Fibroblast of skin of right quadriceps (primary cell): ENCODE measurements at places on chromosomes 12 and 14.

GRCh38 chr14:36700651-36701050 lies 39.0 kb downstream of the PAX9 start:
- DNase-seq: no peak

- DNase-seq: peak; percentile 51
Observed at GRCh38 chr12:102172436-102172835, 25.2 kb downstream of the PMCH start.

DNA sequence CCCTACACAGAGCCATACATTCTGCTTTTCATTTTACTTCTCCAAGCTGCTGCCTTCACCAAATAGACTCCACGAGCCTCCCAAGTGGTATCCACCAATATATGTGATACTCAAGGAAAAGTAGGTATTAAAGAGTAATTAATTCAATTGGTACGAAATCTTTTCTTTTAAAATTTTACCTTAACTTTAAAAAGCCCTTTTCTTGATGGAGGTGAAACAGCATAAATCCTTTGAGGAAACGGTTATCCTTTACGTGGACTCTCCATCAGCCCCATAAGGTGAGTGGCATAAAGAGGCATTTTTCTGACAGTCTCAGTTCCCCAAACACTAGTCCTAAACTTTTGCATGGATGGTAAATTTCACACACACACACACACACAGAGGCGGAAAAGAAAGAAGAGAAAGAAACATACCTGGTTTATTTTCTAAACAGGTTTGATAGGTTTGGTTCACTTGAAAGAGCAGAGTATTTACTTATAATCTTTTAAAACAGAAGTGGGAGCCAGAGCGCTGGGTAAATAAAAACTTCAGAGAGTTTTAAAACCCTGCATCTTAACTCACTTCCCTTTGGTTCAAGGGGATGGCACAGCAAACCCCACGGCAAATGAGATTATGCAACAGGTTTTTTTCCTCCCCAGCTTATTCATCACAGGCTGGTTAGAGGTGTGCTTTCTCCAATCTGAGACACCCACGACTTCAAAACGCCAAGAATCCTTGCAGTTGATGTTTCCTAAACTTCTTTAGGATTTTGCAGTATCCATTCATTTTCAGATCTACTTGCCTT lies 1.9 kb downstream of the DUSP16 start:
- peak; percentile 64 for DNase-seq

DNA sequence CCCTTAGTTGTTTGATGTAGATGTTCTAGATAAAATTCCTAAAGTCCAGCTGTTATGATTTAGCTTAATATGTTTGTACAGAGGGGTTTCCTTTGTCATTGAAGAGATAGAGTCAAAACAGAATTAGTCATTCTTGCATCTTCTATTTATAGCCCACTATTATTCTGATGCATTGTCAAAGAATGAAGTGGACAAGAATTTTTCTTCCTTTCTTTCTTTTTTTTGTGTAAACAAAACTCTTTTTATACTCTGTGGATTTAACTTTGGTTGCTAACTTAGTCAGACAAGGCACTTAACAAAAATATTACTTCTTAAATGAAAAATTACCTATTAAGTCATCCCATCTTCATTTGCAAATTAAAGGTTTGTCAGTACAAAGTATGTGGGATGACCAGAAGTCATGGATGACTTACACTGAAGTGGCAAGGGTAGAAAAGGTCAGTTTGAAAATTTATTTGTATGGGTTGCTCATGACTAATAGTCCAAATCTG lies 215.6 kb upstream of the DDHD1 start:
- peak; percentile 85 for DNase-seq

DNA sequence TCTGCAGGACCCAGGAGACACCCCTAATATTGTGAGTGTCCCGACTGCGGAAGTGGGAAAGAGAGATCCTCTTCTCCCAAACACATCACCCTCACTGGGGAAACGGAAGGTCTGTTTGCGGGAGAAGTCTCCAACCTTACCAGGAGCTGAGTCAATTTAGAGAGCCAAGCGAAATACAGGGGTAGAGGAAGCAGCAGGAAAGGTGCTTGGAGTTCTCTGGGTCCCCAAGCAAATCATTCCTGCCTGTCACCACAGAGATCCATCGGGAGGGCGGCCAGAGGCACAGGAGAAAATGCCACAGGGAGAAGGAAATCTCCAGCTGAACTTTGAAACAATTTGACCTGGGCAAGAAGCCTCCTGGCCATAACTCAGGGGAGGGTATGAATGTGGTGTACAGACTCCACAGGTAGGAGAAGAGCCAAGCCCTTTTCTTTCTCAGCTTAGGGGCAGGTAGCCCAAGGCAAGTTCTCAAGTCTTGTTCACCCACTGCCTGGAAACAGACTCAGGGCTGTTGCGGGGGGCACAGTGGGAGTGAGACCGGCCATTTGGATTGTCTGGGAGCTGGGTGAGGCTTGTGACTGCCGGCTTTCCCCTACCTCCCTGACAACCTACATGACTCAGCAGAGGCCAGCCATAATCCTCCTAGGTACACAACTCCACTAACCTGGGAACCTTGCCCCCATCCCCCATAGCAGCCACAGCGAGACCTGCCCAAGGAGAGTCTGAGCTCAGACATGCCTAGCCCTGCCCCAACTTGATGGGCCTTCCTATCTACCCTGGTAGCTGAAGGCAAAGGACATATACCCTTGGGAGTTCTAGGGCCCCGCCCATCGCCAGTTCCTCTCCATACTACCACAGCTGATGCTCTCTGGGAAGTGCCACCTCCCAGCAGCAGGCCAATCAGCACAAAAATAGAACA lies 211.9 kb upstream of the ARHGAP5 start:
- DNase-seq: no peak

GRCh38 chr14:52885230-52885629 lies 65.6 kb downstream of the FERMT2 start:
- peak; percentile 53 for DNase-seq

GRCh38 chr14:24978862-24979724 lies 70.9 kb downstream of the STXBP6 start:
- no peak for DNase-seq

- DNase-seq: no peak
Observed at GRCh38 chr14:104140213-104140462, 1.8 kb downstream of the KIF26A start.

DNA sequence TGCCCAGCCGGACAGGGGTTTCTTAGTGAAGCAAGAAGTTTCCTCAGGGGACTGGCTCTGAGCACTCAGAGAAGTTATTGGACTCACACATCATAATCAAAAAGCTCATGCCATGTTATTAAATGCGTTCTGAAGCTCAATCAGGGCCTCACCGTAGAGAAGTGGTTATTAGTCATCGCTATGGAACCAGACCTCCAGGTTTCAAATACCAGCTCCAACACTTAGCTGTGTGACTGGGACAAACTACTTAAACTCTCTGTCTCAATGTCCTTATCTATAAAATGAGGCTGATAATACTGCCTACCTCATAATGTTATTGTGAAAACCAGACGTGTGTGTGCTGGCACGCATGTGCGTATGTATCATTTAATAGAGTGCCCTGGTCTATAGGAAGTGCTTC lies 7.3 kb downstream of the STAT6 start:
- no peak for DNase-seq

DNA sequence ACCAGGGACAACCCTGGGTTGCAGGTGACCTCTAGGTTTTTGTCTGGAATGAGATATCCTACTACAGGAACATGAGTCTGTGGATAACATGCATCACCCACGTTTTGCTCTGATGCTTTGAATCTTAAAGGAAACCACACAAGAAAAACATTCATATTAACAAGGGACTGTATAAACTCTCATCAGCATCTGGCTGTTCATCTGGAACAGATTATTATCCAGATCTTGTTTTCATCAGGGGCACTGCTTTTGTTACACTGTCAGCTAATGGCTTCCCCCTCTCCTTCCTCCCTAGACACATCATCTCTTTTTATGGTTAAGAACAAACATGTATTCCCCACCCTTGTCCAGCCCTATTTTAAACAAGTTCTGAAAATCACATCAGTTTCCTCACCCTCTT lies 1095.7 kb downstream of the AACS start:
- DNase-seq: no peak

- DNase-seq: no peak
Observed at GRCh38 chr14:99450266-99450665, 30.4 kb downstream of the SETD3 start.

DNA sequence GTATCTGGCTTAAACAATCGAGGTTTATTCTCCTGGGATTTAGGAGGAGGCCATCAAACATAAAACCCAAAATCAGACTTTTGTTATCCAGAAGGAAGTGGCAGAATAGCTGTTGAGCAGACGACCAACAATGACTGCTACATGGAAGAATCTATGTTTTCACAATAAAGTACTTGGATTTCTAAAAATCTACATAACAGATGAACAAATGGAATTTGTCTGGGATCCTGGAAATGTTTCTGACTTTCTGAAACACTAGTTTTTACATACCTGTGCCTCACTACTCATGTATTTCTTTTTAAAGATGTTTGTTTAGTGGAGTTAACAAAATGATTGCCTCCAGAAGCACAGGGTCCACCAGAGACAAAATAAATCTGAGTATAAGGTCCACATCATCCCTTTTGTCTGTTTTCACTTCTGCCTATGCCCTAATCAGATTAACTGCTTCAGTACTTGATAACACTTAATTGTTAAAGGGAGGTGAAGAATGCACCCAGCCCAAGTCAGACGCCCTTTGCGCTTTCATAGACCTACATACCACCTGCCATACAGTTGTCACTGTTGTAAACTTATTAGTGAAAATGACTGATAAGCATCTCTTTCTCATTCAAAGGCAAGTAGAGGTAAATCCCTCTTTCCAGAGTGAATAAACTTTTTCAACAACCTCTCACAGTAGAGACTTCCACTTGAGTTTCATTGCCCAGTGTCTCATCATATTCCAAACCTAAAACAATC lies 164.6 kb downstream of the EGLN3 start:
- DNase-seq: no peak

DNA sequence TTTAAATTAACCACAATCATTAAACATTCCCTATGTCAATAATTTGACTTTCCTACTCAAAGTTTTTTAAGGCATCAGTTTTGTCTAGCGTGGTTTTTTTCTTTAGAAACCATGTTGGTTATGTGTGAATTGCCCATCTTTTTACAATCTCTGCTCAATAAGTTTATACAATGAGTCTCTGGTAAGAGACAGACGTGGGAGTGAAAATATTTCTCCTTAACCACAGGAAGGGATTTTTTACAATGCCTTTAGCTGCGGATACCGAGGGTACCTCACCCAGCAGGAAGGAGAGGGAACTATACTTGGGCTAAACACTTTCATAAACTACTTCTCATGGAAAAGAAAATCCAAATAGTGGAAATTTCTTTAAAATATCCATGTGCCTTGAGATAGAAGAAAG lies 191.4 kb upstream of the BCL2L14 start:
- peak; percentile 66 for DNase-seq

GRCh38 chr14:85663256-85663655 lies 133.3 kb downstream of the FLRT2 start:
- no peak for DNase-seq

DNA sequence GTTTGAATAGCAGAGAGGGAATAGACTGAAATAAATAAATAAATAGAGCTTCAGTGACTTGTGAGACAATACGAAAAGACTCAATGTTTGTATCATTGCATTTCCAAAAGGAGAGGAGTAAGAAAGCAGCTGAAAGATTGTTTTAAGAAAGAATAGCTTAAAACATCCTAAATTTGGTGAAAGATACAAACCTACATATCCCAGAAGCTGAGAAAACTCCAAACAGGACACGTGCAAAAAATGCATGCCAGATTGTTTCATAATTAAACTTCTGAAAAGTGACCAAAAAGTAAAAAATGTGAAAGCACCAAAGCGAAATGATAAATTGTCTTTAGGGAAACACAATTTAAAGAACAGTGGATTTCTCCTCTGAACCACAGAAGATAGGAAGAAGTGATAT lies 711.0 kb downstream of the AACS start:
- DNase-seq: no peak

GRCh38 chr14:87094913-87095312 lies 898.1 kb downstream of the GALC start:
- DNase-seq: no peak

- peak; percentile 95 for DNase-seq
Observed at GRCh38 chr14:50964683-50965390, 20.6 kb upstream of the PYGL start.

DNA sequence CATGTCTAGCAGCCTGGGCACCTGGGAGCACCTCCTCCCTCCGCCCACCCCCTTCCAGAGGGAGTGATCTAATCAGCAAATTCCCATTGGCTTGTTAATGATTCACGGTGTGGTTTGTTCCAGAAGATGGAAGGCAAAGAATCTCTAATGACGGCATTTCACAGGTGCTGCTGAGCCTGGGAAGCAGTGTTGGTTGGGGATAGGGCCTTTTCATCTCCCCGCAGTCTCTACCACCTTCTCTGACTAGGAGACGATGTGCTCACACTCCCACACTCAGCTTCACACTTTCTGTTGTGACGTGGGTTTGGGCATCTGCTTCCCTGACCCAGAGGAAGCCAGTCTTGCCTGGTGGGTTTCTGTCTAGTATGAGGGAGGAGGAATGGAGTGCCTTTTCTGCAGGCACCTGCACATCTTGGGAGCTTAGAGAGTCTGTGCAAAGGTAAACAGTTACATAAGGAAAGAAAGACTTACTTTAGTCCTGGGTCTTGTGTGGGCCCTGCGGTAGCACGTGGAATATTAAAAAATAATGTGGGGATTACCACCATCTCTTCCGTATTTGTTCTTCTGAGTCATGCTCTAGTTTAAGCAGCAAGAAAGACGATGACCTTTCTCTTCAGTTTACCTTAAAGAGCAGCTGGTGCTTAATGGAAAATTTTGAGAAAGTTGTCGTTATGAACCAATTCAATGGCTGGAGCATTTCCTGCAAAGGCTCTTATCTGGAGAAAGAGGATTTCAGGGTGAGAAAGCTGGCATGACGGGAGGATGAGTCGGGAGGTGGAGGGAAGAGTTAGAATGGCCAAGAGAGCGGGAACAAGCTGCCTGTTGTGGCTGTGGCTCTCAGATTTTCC lies 70.6 kb upstream of the ARHGAP5 start:
- no peak for DNase-seq

DNA sequence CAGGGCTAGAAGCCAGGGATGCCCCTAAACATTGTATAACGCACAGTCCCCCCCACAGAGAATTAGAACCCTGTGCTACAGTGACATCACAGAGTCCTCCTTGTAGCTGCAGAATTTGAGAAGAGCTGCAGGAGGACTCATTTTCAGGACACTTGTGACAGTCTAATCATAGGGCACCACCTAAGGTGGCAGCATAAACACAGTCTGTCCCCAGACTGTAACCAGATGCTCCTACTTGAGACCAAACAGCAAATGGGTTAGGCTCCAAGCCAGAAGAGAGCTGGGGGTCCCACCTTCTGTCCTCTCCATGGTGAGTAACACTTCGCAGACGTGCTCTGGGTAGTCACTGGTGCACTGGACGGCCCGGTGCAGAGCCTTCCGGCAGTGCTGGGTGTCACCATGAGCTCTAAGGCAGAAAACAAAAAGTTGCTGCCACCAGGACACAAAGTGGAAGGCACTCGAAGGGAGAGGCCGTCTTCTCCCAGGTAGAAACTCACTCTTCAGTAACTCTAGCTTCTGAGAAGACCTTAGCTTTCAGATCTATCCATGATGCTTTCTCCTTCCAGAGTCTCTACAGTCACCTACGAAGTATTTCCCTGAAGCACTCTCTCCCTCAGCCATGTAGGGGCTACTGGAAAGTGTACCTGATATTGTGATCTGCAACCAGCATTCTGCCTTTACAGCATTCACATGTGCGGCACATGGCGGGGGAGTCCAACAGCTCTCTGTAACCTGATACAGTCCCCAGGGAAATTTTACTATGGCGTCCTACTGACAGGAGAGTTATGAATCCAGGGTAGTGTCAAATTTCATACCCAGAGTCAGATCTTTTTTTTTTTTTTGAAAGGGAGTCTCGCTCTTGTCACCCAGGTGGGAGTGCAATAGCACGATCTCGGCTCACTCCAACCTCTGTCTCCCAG lies 17.1 kb downstream of the FICD start:
- DNase-seq: peak; percentile 79

- no peak for DNase-seq
Observed at GRCh38 chr12:118874698-118875548, 106.4 kb upstream of the SRRM4 start.
